ENCODE measurements at places on chromosomes 16 and 17.
A peak's percentile ranks its signal among the peaks of the same experiment; 100 is the strongest.

GRCh38 chr17:64788286-64789060, 126.4 kb upstream of the SMURF2 start:
- DNase-seq = no peak

GRCh38 chr17:43517161-43517560, 29.0 kb downstream of the ETV4 start:
- DNase-seq = no peak

DNA sequence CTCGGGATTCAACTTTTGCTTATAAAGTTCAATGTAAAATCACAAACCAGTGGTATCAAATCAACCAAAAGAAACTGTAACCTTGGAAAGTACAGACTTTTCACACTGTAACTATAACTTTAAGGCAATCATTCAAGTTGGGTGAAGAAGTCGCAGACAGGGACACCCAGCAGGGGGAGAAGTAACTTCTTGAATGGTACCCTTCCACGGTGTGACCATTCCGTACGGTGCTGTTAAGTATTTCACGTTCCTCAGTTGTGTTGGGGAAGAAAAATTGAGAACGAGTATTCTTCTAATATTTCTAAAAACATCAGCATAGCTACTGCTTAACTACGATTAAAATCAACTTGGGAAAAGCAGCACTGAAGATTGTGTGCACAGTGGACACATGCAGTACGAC, 55.8 kb downstream of the MYH10 start:
- no peak for DNase-seq

DNA sequence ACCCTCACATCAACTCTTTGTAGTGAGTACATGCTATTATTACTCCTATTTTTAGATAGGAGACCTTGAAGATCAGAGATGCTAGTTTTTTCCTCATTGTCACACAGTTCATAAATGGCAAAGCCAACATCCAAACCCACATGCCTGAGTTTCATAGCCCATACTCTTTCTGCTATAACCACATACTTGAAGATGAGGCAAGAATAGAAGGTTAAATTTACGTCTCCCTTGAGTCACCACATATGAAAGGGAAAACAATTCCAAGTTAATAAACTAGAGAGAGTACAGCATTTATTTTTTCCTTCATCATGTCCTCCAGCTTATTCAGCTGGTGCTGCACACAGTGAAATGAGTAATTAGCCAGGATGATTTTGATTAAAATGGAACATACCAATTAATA, 23.7 kb downstream of the NUDT7 start:
- DNase-seq = no peak

DNA sequence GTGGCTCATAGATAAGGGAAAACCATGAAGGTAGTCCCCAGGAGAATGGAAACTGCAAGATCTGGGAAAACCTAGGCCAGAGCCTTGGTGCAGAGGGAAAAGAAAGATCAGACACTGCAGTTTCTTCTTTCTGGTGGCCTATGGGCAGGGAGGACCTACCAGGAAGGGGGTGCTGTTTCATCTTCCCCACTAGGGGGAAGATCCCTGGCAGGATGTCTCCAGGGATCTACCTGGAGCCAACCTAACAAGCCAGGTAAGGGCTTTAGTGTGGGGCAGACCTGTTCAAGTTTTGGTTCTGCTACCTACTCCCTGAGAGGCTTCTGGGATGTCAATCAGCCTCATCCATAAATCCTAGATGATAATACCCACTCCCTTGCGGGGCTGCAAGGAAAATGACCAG, 21.4 kb downstream of the TOM1L2 start:
- no peak for DNase-seq

GRCh38 chr17:49497148-49498028, 2.3 kb downstream of the NGFR start:
- DNase-seq = no peak

- no peak for DNase-seq
Measured at GRCh38 chr17:58399974-58400373, 17.4 kb downstream of the RNF43 start.

DNA sequence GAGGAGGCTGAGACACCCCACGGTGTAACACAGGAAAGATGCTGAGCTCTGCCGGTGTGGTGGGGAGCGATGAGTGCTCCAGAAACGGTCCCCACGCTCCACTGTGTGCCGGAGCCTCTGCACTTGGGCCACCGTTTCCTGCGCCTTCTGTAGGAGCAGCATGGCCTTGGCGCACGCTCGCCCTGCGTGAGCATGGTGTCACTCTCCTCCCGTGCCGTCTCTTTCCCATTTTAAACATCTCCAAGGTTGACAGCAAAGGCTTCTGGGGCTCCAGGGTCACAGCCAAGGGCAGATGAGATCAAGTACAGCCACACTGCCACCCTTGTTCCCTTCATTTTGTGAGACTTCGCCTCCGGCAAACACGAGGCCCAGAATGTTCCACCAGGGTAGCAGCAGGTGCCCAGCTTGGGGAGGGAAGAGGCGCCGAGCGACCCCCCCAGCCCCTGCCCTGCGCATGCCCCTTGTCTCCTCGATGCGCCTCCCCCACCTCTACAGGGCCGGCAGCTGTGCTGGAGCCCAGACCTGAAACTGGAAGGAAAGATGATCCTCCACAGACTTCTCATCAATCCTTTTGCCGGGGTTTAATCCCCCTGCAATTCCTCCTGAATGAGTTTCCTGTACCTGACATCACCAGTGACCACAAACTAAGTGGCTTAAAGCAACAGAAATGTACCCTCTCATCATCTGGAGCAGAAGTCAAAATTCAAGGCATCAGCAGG, 19.9 kb upstream of the OSGIN1 start:
- no peak for DNase-seq

DNA sequence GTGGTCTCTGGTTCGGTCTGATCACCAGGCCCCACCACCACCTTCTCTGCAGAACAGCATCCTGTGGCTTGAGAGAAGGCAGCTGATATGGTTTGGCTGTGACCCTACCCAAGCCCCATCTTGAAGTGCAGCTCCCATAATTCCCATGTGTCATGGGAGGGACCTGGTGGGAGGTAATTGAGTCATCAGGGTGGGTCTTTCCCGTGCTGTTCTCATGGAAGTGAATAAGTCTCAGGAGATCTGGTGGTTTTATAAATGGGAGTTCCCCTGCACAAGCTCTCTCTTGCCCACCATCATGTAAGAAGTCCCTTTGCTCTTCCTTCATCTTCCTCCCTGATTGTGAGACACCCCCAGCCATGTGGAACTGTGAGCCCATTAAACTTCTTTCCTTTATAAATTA, 352.3 kb upstream of the CDH5 start:
- DNase-seq = no peak

- no peak for DNase-seq
Measured at GRCh38 chr16:49487746-49488145, 114.1 kb downstream of the C16orf78 start.

- DNase-seq = no peak
Measured at GRCh38 chr16:79006206-79006605, 594.3 kb downstream of the MAF start.

GRCh38 chr16:65936096-65936495, 430.4 kb upstream of the CDH5 start:
- no peak for DNase-seq

GRCh38 chr17:4220655-4221054, 43.1 kb downstream of the ANKFY1 start:
- no peak for DNase-seq

DNA sequence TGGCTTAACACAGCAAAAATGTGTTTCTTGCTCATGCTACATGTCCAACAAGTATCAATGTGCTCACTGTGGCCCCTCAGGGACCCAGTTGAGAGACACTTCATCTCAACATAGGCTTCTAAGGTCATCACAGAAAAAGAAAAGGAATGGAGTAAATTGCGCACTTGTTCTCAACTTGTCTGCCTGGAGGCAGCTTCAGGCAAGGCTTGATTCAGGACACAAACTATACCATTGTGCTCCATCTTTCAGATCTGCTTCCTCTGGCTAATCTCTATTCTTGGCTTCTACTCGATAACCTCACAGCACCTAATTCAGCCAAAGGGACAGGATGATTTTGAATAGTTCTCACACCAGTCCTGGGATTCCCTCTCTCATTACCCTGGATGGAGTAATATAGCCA, 35.6 kb downstream of the HS3ST2 start:
- DNase-seq = no peak

- DNase-seq = no peak
Measured at GRCh38 chr16:23362460-23363317, 60.6 kb downstream of the SCNN1B start.

DNA sequence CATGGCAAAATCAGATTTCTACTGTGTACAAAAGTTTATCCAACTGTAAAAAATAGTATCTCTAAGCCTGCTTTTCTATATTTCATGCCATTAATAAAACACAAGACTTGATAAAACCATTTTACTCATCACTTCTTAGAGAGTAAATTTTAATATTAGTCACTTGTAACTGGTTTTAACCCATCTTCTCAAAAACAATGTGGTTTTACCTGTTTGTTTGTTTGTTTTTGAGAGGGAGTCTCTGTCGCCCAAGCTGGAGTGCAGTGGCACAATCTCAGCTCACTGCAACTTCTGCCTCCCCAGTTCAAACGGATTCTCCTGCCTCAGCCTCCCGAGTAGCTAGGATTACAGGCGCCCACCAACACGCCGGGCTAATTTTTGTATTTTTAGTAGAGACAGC, 32.1 kb downstream of the UBE2G1 start:
- no peak for DNase-seq

DNA sequence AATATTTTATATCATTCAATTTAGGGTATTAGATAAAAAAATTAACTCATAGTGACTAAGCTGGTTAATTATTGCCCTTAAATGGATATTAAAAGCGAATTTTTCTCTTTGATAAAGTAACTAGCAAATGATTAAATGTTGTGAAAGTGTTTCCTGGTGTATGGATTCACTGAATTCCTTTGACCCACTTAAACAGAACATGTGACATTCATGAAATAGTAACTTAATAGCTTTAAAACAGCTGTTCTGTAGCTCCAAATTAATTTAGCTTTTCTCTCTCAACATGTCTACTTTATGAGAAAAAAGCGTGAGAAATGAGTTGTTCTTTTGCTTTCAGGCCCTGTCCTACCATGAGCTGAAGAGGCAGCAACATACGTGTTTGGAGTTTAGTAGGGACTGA, 36.4 kb upstream of the APPBP2 start:
- DNase-seq = no peak

- no peak for DNase-seq
Measured at GRCh38 chr17:43126911-43127290, 1.7 kb upstream of the BRCA1 start.

DNA sequence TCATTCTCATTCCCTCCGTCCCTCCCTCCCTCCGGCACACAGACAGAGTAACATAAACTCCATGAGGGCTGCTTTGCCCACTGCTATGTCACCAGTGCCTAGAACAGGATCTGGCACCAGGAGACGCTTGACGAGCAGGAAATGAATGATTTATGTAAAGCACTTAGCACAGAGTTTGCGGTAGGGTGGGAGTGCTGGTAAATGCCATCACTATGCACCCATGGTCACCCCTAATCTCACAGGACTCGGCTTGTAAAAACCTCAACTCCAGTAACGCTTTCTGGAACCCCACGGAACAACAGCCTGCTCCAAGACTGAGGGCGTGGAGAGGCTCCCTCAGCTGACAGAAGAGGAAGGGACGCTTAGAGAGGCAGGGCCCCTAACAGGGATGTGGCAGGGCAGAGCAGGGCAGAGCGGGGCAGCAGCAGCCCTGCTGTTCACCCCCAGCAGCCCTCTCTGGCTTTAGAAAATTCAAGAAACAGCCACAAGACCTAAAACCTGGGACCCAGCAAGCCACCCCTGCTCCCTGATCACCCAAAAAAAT, 156.9 kb downstream of the C16orf78 start:
- DNase-seq = no peak

DNA sequence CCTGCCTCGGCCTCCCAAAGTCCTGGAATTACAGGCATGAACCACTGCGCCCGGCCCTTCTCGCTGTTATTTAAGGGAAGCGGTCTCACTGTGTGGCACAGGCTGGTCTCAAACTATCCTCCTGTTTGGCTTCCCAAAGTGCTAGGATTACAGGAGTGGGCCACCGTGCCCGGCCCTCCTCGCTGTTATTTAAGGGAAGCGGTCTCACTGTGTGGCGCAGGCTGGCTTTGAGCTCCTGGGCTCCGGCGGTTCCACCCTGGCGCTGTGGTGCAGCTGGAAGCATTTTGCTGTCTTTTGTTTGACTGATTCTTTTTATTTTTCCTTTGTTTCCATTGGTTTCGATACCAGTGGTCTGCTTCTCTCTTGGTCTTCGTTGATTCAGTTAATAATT, 40.7 kb downstream of the FOXK2 start:
- DNase-seq = no peak

- no peak for DNase-seq
Measured at GRCh38 chr16:19678804-19679203, 39.2 kb downstream of the KNOP1 start.

DNA sequence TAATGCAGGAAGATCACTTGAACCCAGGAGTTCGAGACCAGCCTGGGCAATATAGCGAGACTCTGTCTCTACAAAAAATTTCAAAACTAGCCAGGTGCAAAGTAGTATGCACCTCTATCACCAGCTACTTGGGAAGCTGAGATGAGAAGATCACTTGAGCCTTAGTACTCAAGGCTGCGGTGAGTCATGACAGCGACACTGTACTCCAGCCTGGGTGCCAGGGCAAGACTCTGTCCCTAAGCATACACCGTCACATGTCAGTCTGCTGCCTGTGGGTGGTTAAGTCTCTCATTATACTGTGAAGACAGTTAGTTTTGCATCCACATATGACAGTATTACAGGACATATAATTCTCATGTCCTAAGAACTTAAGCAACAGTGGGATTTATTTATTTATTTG, 21.8 kb downstream of the NMRAL1 start:
- DNase-seq = no peak

DNA sequence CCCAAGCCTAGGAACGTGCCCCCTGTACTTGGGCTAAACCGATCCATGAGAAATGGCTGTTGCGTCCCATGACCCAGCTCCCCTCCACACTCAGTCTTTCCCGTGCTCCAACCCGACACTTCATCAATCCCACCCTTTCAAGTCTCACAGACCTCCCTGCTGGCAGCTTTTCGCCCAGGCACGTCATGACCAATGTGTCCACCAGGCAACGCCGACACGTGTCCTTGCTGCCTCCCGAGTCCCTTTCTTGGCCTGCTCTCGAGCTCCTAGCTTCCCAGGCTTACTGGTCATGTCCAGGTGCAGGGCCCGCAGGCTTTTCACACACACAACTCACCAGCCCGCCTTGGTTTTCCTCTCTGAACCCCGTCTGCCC, 12.2 kb downstream of the MNT start:
- DNase-seq = no peak

DNA sequence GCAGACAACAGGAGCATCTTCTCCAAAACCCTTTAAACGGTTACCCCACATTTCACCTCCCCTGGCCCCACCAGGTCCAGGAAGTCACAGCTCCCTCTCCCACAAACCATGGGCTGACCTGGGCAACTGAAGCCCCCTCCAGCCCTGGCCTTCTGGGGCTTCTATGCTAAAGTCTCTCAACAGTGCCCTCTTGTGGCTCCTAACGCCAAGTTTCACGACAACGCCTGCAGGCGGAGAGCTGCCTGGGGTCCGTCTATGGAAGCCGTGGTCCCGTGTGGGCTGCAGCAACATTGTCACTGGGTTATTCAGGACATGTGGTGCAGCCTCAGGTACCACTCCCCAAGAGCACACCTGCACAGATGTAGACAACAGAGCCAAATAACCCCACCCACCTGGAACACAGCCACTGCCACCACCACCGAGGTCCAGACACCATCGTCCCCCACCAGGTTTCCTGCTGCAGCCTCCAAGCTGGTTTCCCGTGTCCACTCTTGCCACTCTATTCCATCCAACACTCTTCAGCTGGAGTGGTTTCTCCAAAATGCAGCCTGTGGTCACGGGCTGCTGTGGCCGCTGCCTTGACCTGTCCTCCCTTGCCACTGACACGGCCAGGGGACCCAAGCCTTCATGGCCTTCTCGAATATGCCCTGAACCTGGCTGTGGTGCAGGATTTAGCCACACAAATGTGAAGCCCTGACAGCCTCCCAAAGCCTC, 19.1 kb downstream of the C16orf95 start:
- DNase-seq = peak; percentile 35
